ENCODE measurements at places on chromosomes 1 and 21.

DNA sequence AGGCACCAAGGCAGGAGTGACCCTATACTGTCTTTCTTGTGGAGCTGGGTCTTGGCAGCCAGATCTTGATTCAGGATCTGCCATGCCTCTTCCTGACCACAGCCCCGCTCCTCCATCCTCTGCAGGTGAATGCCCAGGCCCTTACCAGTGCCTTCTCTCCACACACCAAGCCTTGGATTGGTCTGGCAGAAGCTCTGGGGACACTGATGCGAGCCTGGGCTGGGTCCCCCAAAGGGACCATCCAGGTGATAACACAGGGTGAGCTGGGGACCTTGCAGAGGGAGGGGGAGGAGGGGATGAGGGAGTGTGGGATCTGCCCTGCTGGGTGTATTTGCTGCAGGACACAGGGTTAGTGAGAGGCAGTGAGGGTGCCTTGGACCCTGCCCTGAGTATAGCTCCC lies 28.4 kb downstream of the HMGCS2 start:
- no peak for DNase-seq

DNA sequence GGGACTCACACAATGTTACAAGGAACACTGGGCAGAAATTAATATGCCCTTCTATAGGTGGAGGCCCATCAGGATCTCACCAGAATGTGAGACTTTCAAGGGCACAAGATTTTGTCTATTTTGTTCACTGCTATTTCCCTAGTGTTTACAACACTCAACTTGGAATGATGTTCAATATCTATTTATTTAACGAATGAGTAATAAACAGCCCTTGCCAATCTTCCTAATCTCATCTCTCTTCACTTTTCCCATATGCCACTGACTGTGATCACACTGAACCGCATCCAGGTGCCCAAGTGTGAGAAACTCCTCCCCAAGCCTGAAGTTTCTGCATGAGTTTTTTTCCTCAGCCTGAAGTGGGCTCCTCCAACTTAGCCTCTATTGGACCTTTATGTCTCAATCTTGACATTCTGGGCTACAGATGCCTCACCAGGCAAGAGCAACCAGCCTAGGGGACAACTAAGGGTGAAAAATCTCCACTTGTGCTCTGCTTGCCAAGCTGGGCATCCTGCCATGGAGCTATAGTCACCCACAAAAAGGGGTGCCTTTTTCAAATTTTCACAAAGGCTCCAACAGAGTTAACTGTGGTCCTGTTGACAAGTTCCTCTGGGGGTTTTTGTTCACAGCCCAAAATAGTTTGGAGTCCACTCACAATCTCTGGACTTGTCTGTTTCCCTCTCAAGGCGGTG lies 105.6 kb downstream of the PLPP3 start:
- no peak for DNase-seq

DNA sequence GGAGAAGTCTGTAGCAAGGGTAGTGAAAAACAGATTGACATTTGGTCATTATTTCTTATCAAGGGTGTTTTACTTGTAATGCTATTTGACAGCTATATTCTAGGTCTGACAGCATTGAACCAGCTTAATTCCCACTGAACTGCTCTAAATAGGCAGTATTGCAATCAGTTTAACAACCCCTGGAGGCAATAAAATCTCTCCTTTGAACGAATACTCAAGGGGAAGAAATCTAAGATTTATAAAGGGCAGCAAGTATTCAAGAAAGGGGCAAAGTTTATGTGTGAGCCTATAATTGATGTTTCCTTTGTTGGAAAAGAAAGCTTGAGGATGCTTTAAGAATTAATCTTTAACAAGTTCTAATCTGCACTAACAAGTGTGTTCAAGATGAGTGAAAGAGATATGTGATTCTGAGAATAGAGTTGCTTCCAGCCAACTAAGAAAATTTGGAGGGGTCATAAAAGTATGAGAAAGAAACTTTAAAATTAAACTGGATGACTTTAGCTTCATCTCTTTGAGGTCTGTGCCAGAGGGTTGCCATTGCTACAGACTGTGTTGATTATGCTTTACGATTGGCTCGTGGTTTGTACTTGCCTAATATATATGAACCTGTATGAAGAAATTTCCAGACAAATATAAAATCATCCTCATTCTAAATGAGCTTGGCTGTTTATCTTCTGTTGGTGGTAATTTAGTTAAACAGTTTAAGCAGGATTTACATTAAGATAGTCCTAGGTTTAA lies 72.5 kb downstream of the ZNF326 start:
- DNase-seq: no peak

- peak; percentile 35 for DNase-seq
Measured at GRCh38 chr21:44547656-44548331, 3.5 kb downstream of the KRTAP10-2 start.

DNA sequence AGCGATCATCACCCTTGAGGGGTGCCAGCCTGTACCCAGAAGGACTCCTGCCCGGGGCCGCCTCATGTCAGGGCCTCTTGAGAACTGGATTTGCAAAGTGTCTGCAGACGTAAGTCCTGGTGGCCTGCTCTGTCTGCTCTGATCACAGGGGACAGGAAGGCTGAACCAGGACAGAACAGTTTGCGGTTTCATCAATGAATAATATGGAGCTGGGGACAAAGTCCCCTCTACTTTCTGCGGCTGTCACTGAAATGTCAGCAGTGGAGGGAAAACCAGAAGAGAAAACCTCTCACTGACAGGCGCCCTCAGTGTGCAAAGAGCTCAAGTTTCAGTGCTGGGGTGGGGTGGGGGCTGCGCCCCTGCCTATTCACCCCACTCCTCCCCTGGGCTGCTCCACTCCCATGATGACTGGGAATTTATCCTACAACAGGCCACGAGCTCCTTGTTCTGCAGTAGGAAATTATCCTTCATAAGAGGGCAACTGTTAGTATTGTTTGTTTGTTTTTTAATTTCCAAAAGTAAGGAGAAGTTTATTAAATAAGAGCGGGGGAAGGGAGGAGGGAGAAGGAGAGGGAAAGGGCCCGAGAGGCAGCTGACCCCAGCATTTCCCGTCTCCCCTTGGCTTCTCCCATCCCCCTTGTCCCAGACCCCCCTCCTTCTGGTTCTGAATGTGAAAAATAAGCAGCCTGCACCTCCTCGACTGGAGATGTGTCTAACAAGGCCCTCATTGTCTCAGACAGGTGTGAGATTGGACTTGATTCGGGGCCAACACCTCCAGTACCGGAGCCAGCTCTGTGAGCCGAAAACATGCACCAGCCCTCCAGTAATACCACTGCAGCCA lies 149.2 kb downstream of the CLIC6 start:
- no peak for DNase-seq

DNA sequence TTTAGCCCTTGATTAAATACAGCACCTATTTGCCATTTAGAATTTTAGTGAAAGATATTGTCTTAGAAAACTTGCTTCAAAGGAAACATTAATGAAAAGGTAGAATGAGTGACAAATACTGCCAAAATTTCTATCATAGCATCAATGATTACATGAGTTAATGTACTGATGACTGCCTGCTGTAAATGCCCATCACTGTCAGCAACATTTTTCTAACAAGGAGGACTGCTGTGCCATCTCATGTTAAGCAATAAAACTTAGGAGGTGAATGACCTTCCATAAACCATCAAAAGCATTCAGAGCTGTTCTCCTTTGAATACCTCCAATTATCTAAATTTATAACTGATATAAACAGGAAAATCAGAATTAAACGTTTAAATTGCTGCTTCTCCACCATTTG lies 54.3 kb downstream of the GRIK1 start:
- no peak for DNase-seq

- no peak for DNase-seq
Measured at GRCh38 chr1:159835356-159835755, 8.7 kb downstream of the SLAMF8 start.

DNA sequence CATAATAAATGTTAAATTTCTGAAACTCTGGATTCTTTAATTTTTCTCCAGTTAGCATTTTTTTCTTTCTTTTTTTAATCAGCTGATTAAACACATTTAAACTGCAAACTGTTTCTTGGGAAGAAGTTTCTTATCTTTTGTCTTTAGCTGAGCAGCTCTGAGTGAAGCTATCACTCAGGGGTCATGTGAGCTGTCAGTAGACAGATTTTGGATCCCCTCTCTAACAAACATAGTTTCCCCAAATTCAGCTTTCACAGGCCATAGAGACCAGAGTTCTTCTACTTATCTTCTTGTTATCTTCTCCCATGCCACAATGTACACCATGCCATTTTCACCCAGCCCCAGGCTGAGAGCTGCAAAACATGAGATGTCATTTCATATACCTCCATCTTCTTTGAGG lies 148.9 kb downstream of the CDC42BPA start:
- DNase-seq: no peak

GRCh38 chr1:198531891-198532290 lies 8.6 kb downstream of the ATP6V1G3 start:
- DNase-seq: no peak

- DNase-seq: no peak
Measured at GRCh38 chr1:89734442-89734841, 86.4 kb upstream of the LRRC8D start.

DNA sequence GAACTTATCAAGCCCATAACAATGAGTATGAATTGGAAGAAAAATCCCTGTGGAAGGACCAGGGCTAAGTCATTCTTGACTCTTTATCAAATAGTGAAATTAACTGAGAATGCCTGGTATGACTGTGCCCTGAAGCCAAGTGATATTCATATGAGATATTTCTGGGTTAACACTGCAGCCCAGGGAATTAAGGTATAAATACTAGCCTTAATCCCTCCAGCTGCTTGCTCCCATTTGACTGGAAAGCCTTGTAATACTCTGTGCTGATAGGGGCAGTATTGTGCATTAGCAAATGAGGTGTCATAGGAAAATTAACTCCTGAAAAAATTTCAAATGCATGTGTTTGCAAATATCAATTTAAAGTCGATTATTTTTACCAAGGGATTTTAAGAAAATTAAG lies 568.8 kb downstream of the LMO4 start:
- no peak for DNase-seq

DNA sequence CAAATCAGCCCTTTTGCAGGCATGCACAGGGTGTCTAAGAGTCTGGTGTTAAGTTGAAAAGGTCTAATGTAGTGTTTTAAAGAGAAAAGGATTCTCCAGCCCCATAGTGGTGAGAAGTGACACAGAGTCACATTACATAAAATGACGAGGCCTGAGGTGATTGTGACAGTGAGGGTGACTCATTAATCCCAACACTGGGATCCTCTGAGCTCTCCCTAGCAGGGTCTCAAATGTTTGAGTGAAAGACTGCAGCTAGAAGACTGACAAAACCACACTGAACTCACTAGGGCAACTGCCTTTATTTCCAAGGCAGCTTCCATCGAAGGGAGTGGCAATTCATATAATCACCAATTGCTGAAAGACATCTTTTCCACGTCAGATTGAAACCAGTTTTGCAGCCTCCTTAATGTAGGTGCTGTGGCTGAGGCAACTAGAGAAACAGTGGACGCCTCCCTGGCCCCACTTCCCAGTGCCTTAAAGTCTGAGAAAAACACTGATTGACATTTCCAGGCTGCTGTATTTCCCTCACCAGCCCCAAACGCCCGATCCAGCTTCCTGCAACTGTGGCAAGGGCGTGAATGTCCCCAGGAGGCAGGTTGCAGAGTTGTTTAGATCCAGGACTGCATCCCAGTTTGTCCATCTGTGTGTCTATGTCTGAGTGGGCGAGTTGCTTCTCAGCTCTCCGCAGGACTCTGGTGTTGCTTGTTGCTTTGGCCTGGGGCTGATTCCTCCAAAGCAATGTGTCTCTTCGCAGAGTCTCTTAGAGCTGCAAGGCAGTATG lies 81.4 kb downstream of the RUNX1 start:
- DNase-seq: peak; percentile 18

DNA sequence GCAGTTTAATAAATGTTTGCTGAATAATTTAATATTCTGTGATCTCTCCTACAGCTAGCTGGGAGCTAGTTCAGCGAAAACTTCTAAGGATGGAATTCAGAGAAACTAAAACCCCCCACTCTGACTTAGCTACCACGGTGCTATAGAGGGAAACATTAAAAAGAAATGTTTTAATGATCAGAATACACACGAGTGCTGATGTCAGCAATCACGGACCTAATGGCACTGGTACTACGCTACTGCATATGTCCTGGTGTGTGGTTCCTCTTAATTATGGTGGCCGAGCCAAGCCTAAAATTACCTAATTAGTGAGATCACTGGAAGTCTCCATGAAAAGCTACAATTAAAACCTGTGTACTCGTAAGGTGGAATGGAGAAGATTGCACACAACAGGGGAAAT lies 23.9 kb upstream of the LSM10 start:
- DNase-seq: no peak

DNA sequence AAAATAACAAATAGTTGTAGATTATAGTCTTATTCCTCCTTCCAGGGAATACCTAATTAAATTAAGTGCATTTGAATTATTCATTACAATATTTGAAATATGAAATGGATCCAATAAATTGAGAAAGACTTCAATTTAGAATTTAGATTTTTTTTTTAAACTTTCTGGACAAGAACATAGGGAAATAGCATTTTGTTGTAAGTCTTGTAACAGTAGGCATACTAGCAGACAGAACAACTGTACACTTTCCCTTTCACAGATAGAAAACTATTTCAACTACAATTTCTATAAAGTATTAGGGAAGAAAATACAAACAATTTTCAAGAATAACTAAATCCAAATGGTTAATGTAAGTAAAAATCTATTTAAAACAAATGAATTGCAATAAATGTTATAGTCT lies 577.5 kb downstream of the USP25 start:
- DNase-seq: no peak

- no peak for DNase-seq
Measured at GRCh38 chr1:161176468-161177111, 717 bp downstream of the B4GALT3 start.

DNA sequence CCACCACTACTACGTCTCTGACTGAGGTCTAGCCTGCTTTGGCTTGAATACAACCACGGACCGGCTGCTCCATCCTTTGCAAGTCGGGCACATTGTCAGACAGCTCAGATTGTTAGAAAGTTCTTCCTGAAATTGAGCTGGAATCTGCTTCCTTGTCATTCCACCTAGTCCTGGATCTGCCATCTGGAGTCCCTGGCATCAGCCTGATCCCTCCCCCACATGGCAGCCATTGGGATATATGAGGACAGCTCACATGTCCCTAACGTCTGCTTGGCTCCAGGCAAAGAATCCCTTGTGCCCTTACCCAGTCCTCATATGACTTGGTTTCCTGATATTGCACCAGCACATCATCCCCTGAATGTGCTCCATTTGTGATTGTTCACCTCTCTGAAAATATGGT lies 56.3 kb upstream of the SYT6 start:
- no peak for DNase-seq

DNA sequence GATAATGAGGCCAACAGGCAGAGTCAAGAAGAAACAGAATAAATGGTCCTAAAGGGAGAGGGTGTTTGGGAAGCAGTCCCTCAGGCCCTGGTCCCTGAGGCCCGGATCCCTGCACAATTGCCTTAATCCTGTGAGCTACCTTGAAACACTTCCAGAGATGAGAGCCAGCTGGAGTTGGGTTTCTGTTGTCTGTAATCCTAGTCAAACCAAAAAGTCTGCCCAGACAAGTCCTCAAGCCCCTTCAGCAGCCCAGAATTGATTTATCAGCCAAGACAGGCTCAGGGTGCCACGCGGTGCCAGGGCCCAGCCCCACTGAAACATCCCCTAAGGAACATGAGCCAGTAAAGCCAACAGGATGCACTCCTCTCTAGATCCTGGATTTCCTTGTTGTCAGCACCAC lies 16.4 kb upstream of the CLSTN1 start:
- no peak for DNase-seq
